ENCODE measurements at places on chromosomes 2 and 18.

DNA sequence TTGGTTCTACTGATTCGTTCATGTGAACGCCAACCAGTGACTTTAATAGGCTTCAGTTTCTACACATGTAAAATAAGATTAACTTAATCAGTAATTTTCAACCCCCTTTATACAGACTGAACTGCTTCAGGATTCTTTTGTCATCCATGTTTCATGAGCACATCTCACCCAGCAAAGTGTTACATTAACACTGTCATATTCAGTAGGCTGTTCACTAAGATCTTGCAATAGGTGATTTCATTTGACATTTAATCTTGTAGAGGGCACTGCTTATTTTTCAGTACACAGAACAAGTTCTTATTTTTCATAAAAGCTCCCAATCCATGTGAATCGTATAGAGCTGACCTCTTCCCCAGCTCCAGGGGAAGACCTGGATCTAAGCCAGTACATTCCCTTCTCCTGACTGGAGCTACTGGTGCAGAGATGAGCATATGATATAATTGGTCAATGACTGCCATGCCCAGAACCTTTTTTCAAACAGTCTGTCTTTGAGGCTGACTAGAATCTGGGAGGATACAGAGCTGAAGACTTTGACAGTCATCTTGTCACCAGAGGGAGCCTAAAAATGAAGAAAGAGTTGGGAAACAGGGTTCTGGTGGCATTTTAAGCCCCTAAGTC, 72.2 kb upstream of the CHRNA1 start:
- DNase-seq = peak; percentile 88

- no peak for DNase-seq
Measured at GRCh38 chr2:198890490-198890889, 567.2 kb downstream of the SATB2 start.

DNA sequence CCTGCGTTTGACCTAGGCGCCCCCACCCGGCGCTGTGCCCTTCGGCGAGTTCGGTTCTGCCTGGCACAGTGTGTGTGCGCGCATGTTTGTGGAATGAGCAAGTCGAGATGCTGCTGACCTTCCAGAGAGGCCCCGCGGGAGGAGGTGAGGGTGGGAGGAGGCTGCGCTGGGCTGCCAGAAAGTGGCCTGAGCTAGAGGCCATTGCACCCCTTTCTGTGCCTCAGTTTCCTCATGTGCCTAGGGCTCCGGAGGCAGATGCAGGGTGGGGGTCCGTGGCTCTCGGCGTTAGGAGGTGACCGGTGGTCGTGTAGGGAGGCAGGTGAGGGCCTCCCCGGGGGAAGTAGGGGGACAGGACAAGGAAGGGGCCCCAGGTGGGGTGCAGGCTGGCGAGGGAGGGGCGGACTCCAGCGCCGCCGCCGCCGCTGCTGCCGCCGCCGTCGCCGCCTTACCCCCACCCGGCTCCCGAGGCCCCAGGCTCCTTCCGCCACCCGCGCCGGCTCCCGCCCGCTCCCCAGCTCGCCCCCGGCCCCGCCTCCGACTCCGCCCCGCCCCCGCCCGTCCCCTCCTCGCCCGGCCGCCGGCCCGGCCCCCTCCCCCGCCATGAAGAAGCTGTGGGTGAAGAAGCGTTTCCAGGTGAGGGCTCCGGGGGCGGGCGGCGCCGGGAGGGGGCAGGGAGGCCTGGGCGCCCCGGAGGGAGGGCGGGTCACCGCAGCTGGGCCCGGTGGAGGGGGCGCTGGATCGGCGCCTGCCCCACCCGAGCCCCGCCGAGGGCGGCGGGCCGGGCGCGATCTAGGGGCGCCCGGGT, 7.0 kb downstream of the SPEG start:
- peak; percentile 36 for DNase-seq

GRCh38 chr18:49520661-49521145, 33.7 kb upstream of the C18orf32 start:
- DNase-seq = no peak

GRCh38 chr2:227500301-227500630, 28.3 kb downstream of the AGFG1 start:
- no peak for DNase-seq

DNA sequence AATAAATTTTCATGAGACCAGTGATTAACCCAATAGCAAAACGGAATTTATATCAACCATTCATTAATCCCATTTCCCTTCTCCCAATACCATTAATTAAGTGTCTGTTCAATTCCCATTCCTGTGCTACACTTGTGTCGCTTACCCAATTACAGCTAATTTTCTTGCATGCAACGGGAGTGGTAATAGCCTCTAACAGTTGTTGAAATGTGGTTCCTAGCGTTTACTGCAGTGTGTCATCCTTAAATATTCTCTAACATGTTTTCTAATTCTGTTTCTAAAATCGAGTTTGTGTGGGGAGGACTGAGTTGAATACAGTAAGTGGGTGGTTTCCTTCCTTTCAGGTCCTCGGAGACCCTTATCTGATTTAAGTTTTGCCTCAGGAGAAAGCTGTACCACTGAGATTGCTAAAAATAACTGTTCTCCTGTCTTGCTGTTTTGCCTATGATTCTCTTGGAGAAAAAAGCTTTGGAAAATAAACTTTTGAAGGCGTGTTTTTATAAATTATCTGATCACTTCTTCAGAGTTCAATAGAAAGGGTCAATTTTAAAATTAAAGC, 59.3 kb upstream of the LRRTM1 start:
- DNase-seq = no peak

DNA sequence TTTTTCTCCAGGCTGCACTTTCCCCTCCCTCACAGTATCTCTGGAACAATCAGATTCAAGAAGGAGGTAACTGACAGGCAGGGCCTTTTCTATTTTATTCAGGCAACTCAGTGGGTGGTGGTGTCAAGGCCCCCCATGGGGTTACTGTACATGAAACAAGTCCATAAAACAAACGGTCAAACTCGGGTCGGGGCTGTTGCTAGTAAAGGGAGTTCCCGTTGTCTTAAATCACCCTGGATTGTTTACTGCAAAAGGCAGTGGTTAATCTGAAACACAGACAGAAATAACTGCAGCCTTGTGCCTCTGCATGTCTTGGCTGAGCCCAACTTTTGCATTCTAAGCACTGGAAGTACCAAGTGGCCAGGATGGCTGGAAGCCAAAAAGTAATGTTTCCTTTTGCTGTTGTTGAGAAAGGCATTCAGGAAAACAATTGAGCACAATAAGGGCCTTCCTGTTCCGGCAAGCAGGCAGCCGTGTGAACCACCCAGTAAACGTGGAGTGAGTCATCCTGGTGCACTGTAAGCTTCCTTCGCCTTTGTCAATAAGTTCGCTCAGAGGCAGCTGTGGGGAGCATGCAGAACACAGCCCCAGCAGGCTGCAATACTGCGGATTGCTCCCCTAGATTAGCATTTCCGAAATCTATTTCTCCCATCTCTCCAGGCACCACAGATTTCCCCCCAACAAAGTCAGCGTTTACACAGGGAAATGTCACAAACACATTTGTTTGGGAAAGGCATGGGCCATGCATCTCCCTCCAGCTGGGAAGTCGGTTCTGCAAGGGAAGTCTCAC, 149.6 kb downstream of the IRS1 start:
- peak; percentile 87 for DNase-seq

- peak; percentile 98 for DNase-seq
Measured at GRCh38 chr2:84958135-84959059, 12.6 kb upstream of the KCMF1 start.

DNA sequence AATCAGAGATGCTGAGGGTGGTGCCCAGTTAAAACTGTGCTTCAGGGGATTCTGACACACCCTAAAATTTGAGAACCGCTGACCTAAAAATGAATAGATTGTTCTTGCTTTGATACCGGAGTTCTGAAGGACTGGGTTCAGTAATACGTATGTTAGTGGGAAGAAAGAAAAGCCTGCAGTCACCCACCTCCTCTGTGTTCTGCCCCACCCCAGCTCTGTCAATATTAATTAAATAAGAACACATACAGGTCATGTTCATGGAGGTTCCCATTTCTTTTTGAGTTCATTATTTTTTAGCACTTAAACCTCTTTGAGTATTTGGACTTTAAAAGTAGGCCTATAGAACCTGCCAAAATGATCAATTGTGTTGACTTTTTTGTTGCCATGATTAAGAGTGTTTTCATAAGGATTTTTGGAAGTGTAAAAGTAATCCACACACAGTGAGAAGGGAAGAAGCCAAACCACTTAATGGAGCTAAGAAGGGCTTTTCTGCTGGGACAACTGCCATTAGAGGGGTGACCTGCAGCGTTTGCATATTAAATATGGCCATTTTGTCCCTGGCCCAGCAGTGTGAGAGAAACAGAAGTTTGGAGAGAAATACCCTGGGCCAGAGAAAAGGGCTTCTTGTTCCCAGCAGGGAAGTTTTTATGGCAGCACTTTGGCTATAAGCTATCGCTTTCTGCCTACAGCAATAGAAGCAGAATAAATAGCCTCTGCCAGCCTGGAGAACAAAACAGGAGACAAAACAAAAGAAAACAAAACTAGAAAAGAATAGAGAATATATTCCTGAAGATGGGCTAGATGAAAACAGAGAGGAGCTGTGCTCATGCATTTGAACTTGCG, 80.7 kb upstream of the RNF152 start:
- no peak for DNase-seq

GRCh38 chr2:24881623-24882022, 38.4 kb downstream of the ADCY3 start:
- DNase-seq = no peak

- no peak for DNase-seq
Measured at GRCh38 chr2:17683981-17684380, 69.6 kb downstream of the SMC6 start.

DNA sequence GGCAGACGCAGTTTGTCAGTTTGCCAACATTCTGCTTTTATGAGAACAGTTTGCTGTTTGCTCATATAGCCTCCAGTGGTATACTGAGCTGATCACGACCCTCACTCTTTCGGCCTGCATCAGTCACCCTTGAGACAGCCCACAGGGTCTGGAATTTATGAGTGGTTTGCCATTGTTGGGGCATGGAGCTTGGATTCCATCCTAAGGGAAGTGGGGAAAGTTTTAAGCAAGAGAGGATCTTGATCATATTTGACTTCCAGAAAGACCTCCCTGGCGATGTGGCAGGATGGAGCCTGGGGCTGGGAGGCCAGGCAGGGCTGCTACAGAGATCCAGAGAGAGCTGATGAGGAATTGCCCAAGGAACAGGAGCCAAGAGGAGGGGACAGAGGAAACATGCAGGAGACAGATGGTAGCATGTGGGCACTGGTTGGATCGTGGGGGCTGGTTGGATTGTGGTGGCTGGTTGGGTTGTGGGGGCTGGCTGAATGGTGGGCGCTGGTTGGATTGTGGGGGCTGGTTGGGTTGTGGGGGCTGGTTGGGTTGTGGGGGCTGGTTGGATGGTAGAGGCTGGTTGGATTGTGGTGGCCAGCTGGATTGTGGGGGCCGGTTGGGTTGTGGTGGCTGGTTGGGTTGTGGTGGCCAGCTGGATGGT, 27.3 kb upstream of the GPR17 start:
- no peak for DNase-seq

- no peak for DNase-seq
Measured at GRCh38 chr18:80140455-80140985, 31.5 kb downstream of the ADNP2 start.

- DNase-seq = no peak
Measured at GRCh38 chr18:45519411-45520280, 95.6 kb upstream of the SLC14A2 start.

DNA sequence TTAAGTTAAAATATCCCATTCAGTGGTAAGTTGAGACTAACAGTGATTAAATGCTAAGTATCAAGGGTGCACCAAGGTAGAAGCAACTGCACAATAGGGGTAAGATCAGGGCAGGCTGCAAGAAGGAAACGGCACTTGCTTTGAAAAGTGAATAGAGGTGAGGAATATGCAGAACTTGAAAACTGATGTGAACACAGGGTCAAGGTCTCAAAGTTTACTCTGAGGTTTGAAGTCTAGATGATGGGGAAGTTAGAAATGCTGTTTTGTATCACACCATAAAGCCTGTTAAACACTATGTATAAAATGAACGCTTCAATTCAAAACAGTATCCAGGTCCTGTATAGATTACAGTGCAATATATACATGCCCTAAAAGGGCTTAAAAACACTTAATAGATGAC, 50.8 kb downstream of the GRB14 start:
- no peak for DNase-seq

DNA sequence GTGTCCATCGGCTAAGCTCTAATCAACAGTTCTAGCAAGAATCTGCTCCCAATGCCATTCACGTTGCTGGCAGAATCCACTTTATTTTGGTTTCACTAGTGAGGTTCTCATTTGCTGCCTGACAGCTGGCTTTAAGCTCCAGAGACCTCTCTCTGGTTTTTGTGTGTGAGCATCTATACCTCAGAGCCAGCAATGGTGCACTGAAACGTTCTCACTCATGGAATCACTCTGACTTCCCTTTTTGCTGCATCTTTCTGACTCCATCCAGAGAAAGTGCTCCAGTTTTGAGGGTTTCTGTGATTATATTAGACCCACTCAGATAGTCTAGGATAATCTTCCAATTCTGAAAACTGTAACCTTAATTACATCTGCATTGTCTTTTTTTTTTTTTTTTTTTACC, 596.6 kb downstream of the RNF144A start:
- no peak for DNase-seq

- no peak for DNase-seq
Measured at GRCh38 chr2:203673933-203674332, 32.5 kb upstream of the CD28 start.

- peak; percentile 2 for DNase-seq
Measured at GRCh38 chr2:40192864-40193669, 258.8 kb downstream of the SLC8A1 start.

DNA sequence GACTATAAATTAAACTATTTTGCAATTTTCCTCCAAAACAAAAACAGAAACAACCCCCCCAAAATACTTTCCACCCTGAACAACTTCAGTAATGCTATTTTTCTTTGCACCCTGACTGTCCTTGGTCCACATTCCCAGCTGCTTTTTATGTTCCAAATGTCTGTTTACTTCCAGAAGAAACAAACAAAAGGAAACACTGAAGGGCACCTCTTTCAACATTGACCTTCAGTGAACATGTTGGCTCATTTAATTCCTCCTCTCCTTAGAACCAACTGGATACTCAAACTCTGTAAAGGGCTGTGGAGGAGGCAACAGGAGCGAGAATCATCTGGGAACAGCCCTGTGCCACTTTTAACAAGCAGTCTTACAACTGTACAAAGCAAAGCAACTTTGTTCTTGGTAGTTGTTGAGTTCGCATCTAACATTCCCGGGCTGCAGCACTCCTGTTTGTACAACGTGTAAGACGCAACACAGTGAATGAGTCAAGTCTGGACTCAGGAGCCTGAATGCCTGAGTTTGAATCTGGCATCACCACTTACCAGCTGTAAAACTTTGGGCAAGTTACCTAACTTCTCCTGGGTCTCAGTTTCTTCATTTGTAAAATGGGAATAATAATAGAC, 111.4 kb upstream of the GATA6 start:
- DNase-seq = no peak

- DNase-seq = peak; percentile 50
Measured at GRCh38 chr2:55901322-55901721, 22.3 kb downstream of the EFEMP1 start.

DNA sequence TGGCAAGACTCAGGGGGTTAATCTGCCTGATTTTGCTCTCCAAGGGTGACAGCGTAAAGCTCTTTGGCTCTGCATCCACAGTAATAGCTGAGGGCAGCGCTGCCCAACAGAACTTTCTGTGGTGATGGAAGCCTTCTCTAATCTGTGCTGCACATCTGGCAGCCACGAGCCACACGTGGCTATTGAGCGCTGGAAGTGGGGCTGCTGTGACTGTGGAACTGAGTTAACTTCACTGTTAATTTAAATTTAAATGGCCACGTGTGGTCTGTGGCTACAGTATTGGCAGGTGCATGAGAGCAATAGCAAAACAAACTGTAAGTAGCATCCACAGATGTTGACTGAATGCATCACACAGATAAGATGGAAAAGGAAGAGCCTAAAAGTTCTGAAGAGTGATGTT, 47.3 kb upstream of the TMEM200C start:
- no peak for DNase-seq
